ENCODE measurements at places on chromosomes 11 and 22. TPM values are rescaled to one million over a fixed set of nuclear protein-coding genes. Genes with fewer than 3 reads are reported as not detected.

TUB gene
- total RNA-seq = 3.6 TPM

PANX2 gene
- total RNA-seq = 3.0 TPM

SCGB1D1 gene
- total RNA-seq = not detected

OR52I1 gene
- not detected for total RNA-seq

MPZL2 gene
- total RNA-seq = 119 TPM

DNA sequence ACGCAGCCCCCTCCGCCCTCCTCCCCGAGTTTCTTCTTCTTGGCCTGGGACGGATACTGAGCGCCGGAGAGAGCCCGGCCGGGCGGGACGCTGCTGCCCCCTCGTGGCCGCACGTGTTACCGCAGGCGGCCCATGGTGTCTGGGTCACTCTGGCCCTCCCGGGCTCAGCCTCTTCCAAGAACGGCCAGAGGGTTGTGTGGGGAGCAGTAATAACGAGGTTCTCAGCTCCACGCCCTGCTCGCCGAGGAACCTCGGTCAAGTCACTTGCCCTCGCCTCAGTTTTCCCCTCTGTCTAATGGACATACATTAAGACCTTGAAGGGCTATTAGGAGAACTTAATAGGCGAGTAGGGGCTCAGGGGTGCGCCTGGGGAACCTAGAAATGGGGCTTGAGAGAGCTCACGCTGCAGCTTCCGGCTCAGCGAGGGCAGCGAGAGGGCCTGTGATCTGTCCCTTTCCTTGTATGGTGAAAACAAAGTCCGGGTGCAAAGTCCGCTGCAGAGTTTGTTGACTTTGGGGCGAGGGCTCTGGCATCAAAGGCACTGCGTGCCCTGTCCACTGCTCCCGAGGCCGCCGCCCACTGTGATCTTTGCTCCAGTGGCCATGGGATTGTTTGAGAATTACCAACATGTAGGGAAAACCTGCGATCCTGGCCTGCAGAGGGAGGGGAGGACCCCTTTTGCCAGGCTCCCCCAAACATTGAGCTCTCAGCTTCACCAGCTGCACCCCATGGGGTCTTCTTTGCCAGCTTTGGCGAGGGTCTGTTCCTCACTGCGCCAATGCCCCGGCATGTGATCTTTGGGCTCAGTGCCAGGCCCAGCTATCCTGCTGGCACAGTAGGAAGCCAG lies 14.4 kb upstream of the LRP5 start:
- DNase-seq = peak; percentile 90

- no peak for DNase-seq
Observed at GRCh38 chr22:24728790-24729637, 45.5 kb downstream of the PIWIL3 start.

GRCh38 chr11:73152861-73153483 lies 10.9 kb upstream of the FCHSD2 start:
- DNase-seq = no peak

GRCh38 chr11:9206496-9206895 lies 58.7 kb downstream of the DENND5A start:
- no peak for DNase-seq

DNA sequence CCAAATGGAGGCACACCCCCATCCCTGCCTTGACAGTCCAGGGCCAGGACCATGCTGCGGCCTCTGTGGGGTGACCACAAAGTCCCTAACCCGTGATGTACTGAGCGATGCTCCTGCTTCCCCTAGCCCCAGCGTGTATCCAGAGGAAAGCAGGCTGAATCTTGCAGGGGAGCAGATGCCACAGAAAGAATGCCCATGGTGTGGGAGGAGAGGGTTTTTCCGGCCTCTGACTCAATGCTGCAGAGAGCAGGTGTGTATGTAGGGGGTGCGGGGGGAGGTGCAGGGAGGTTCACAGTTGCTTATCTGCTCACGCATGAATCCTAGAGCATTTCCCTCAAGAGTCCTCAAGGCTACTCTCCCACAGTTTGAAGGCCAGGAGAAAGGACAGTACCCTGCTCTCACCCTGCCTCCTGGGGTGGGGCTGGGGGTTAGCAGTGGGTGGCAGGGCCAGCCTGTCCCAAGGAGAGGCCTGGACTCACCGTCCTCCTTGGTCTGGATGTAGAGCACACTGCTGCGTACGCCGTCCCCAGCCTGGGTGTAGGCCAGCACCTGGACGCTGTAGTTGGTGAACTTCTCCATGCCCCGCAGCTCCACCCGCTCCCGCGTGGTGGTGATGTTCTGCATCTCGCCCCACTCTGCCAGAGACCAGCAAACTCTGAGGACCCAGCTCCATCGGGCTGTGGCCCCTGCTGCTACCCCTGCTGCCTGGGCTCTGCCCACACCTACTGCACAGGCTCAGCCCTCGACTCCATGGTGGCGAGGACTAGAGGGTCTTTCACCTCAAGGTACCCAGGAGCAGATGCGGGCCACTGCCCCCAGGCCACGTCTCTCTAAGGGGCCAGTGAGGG lies 130.8 kb downstream of the CEP164 start:
- DNase-seq = no peak

DNA sequence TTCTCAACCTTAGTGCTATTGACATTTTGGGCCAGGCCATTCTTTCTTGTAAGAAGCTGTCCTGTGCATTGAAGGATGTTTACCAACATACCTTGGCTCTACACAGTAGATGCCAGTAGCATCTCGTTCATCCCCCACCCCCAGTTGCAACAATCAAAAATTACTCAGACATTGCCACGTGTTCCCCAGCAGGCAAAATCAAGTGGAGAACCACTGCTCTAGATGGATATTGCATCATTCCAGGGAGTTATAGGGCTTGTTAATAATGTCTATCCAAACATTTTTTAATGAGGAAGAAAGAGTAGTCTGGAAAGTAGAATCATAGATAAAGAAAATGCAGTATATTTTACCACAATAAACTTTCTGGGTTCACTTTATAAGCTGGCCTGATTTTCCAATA lies 64.1 kb downstream of the PRMT3 start:
- no peak for DNase-seq

DNA sequence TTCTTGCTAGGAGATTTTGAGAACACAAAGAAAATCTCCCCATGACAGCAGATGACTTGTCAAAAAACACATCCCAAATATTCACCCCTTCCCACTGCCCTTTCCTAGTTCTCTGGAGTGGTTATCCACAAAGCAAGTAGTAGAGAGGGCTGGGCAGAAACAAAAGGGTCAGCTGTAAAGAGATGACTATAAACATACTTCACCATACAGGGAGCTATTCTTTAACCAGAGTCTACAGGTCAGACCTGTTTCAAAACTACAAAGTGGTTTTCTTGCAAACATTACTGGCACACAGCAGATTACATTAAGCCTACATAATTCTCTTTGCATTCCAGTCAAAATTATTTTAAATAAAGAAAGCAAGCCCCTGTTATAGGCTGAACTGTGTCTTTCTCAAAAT lies 47.7 kb upstream of the NFRKB start:
- no peak for DNase-seq
